ENCODE measurements at places on chromosomes 4 and X. TPM values are rescaled to one million over a fixed set of nuclear protein-coding genes. Genes with fewer than 3 reads are reported as not detected.

FGB gene
- not detected for total RNA-seq

CT45A6 gene
- total RNA-seq, result not detected

TGIF2LX gene
- not detected for total RNA-seq

SSX4B gene
- total RNA-seq, result not detected

HPGDS gene
- not detected for total RNA-seq

ZCCHC18 gene
- total RNA-seq, result not detected

Data from tracheal epithelial cell (primary cell).